ENCODE measurements at places on chromosomes 6 and 20. TPM values are rescaled to one million over a fixed set of nuclear protein-coding genes. Genes with fewer than 3 reads are reported as not detected.

Gene GJA1
- 110 TPM for total RNA-seq

Gene ASIP
- not detected for total RNA-seq

Gene TRAPPC3L
- total RNA-seq, result not detected

Gene TMEM244
- not detected for total RNA-seq

Gene PACRG
- 0.12 TPM for total RNA-seq
